Astrocyte (in vitro differentiated cells and primary cell): ENCODE measurements at places on chromosomes 16 and 17.

DNA sequence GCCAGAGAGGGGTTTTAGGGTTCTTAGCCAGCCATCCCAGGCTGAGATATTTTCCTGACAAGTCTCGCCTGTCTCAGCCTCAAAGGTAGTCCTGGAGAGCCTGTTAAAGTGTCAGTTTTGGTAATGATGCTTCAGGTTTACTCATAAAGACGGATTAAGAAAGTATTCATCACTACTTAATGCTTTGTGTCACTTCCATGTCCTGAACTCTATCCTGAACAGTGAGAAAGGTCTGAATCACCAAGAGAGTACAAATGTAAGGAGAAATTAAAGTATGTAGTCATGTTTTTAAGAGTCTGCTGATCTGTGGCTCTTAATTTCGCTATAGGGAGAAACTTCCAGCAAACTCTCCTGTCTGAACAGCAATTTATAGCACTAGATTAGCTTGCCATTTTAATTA lies 14.0 kb downstream of the RPGRIP1L start:
- DNase-seq: no peak
- H3K4me3 ChIP-seq: no peak overlapping the region
- no peak overlapping the region for H3K27ac ChIP-seq
- H3K27me3 ChIP-seq: no peaks in the 10 kb centered on the region

DNA sequence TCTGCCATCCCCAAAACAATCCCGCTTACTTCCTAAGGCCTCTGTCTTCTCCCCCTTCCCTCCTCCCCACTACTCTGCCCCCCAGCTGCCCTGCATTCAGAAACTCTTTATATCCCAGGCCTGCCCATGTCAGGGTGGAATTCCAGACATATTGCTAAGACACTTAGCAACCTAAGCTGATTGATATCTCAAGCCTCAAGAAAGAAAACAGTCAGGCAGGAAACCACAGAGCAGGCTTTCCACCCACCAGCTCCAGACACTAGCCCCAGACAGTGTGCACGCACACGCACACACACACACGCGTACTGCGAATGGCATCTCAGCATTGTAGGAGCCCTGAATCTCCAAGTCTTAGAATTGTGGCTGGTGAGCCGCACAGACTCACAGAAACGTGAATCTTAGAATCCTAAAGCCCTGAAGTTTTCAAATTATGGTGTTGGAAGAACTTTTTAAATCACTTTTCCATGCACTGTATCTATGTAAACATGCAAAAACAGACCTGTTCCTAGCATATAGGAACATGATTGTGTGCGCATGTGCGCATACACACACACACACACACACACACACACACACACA lies 8.8 kb upstream of the LPCAT2 start:
- no peak overlapping the region for H3K4me3 ChIP-seq
- H3K36me3 ChIP-seq: peaks cover 28% of the 10 kb centered on the region
- peak; percentile 100 for DNase-seq

- no peak overlapping the region for H3K4me3 ChIP-seq
- H3K4me1 ChIP-seq: peaks cover 54% of the 10 kb centered on the region
- DNase-seq: no peak
- H3K27me3 ChIP-seq: no peaks in the 10 kb centered on the region
Observed at GRCh38 chr17:72518159-72518732, 397.4 kb downstream of the SOX9 start.

DNA sequence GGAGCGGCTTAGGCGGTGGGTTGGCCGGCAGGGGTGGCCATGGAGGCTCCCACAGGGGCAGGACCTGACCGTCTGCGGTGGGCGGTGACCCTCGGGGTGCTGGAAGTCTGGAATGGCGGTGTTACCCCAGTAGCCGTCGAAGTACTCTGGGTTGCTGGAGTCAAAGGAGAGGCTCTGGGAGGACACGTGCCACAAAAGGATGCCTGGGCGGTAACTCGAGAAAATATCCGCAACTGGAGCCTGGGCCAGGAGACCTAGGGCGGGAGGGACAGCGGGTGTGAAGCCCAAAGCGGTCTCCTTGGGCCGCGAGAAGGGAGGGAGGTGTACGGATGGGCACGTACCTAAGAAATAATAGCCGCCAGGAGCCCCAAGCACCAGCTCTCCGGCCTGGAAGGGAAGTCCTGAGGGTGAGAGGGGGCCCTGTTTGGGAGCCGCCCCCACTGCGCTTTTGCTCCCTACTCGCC lies 4.6 kb downstream of the ITGA2B start:
- DNase-seq: no peak
- peak overlapping the region; percentile 56 for H3K4me3 ChIP-seq
- no peaks in the 10 kb centered on the region for H3K36me3 ChIP-seq
- H3K27me3 ChIP-seq: peaks cover 34% of the 10 kb centered on the region
- H3K27ac ChIP-seq: no peak overlapping the region

DNA sequence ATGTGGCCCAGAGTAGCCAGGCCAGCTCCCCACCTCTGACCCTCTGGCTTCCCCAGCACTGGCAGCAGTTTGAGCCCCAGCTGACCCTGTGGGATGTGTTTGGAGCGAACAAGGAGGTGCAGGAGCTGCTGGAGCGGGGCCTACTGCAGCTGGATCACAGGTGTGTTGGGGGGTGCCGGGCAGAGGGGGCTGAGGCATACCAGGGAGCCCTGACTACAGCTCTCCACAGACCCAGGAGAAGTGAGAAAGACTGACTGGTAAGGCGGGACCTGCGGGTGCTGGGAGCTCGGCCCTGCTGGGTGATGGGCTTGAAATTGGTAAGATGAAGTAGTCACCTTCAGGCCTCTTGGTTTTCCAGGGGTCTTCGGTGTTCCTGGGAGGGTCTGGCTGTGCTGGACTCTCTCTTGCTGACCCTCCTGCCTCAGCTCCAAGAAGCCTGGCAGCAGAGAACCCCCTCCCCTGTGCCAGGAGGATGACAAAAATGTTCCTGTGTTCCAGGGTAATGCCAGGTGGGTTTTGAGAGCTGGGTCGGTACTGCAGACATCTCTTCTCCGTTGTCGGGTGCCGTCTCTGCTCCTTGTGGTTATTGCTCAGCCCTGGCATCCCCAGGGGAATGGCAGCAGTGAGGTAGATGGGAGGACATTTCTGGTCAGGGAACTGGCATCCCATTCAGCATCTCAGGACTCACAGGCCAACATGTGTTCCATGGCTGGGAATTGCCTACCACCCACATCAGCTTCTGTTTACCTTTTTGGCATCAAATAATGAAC lies 5.9 kb downstream of the RSAD1 start:
- no peaks in the 10 kb centered on the region for H3K27me3 ChIP-seq
- peaks cover 18% of the 10 kb centered on the region for H3K36me3 ChIP-seq
- no peak for DNase-seq
- H3K27ac ChIP-seq: no peak overlapping the region
- peaks cover 8% of the 10 kb centered on the region for H3K4me1 ChIP-seq

GRCh38 chr16:68548947-68549346 lies 9.9 kb downstream of the ZFP90 start:
- no peak overlapping the region for H3K27ac ChIP-seq
- H3K4me3 ChIP-seq: no peak overlapping the region
- no peaks in the 10 kb centered on the region for H3K4me1 ChIP-seq
- H3K27me3 ChIP-seq: no peaks in the 10 kb centered on the region
- no peak for DNase-seq

DNA sequence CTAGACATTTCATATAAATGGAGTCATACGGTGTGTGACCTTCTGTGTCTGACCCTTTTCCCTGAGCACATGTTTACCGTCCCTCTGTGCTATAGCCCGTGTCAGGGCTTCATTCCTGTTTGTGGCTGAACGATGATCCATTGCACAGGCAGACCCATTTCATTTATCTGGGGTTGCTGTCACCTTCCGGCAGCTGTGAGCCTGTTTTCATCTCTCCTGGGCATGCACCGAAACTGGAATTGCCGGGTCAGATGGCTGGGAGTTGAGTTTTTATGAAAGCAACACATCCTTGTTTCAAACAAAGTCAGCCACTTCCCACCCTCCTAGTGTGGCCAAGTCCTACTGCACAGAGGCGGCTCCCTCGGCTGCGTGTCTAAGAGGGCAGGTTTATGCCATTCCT lies 25.5 kb downstream of the BAIAP2 start:
- no peaks in the 10 kb centered on the region for H3K27me3 ChIP-seq
- peaks cover 38% of the 10 kb centered on the region for H3K4me1 ChIP-seq
- no peak for DNase-seq
- peaks cover 2% of the 10 kb centered on the region for H3K36me3 ChIP-seq
- H3K4me3 ChIP-seq: no peak overlapping the region
- no peak overlapping the region for H3K27ac ChIP-seq
